ENCODE measurements at places on chromosomes 2 and 18. TPM values are rescaled to one million over a fixed set of nuclear protein-coding genes. Genes with fewer than 3 reads are reported as not detected.

The ADD2 gene
- 7.5 TPM for polyA plus RNA-seq

The SGPP2 gene
- 4.3 TPM for polyA plus RNA-seq

The VWC2L gene
- polyA plus RNA-seq: 0.06 TPM

The IL36A gene
- not detected for polyA plus RNA-seq

The PLGLB2 gene
- polyA plus RNA-seq: 1.1 TPM

The KATNAL2 gene
- 8.5 TPM for polyA plus RNA-seq

The IL1B gene
- polyA plus RNA-seq: 1.2 TPM

The CPLX4 gene
- polyA plus RNA-seq: not detected

The SCYGR1 gene
- not detected for polyA plus RNA-seq

The CNGA3 gene
- 0.15 TPM for polyA plus RNA-seq

The G6PC2 gene
- 0.19 TPM for polyA plus RNA-seq

The GPR75 gene
- polyA plus RNA-seq: 3.3 TPM

The BOLL gene
- polyA plus RNA-seq: 0.12 TPM

The BCL11A gene
- 24.8 TPM for polyA plus RNA-seq

The IMPA2 gene
- polyA plus RNA-seq: 88.3 TPM

The MOCOS gene
- polyA plus RNA-seq: 0.67 TPM

The MAB21L4 gene
- polyA plus RNA-seq: 1.7 TPM

The ARHGEF4 gene
- 2.4 TPM for polyA plus RNA-seq

The CYP27A1 gene
- 30.8 TPM for polyA plus RNA-seq

The MSTN gene
- polyA plus RNA-seq: 2.4 TPM

The SEPTIN10 gene
- polyA plus RNA-seq: 99.4 TPM

The NEU2 gene
- not detected for polyA plus RNA-seq

The ZNF385B gene
- polyA plus RNA-seq: 6.1 TPM

The TXNL4A gene
- 62.8 TPM for polyA plus RNA-seq

The SRD5A2 gene
- polyA plus RNA-seq: 0.82 TPM

The CCDC121 gene
- polyA plus RNA-seq: 13.1 TPM

The DIS3L2 gene
- 33.1 TPM for polyA plus RNA-seq

The SERPINB12 gene
- not detected for polyA plus RNA-seq
